ENCODE measurements at places on chromosomes 12 and 14. TPM values are rescaled to one million over a fixed set of nuclear protein-coding genes. Genes with fewer than 3 reads are reported as not detected.

KRT73 gene
- polyA plus RNA-seq: 0.04 TPM

DNA sequence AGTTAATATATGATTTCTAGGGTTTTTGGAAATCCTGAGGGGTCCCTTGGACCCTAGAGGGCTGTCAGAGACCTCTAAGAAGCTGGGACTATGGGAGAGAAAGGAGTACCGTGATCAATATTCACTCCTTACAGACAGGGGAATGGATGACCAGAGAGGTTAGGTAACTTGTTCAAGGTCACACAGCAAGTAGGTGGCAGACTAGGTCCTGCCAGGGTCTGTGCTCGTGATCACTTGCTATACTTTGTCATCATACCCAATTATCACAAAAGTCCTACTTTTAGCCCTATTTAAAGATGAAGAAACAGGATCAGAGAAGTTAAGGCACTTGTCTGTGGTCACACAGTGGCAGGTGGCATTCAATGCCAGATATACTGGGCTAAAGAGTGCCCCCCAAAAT, 42.9 kb downstream of the WSCD2 start:
- DNase-seq: no peak

DNA sequence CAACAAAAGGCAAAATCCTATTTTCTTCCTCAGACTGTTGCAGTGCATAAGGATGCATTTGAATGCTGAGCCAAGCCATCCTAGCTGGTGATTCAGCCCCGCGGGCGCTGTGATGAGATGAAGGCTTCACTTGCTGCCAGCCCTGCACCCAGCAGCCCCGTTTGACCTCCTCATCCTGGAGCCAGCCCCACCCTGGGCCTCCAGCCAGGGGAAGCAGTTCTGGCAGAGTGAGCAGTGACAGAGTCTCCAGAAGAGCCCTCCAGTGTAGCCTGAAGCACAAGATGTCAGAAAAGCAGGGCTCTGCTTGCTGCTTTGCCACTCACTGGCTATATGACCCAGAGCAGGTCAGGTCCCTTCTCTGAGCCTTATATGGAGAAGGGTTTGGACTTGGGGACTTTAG, 96.2 kb upstream of the HSPB8 start:
- no peak for DNase-seq

GRCh38 chr12:11730299-11731041, 81.0 kb downstream of the ETV6 start:
- no peak for DNase-seq

ANO6 gene
- polyA plus RNA-seq: 71.3 TPM

DNA sequence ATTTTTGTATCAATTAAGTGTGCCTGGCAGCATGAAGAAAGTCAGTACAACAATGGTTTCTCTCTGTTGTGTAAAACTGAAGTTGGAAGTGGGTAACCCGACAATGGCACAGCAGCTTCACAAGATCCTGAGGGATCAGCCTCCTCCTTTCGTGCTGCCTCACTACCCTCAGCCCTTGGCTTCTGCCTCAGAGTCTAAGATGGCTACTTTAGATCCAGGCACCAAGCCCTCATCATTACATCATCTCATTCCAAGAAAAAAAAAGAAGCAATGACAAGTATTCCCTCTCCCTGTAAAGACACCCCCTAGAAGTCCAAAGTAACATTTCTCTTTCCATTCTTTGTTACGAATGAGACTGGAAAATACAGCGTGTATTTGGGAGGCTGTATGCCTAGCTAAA, 92.6 kb downstream of the DNAI7 start:
- no peak for DNase-seq

GRCh38 chr14:93142854-93143652, 27.3 kb upstream of the ITPK1 start:
- DNase-seq: no peak

AQP6 gene
- polyA plus RNA-seq: 23.1 TPM

DNA sequence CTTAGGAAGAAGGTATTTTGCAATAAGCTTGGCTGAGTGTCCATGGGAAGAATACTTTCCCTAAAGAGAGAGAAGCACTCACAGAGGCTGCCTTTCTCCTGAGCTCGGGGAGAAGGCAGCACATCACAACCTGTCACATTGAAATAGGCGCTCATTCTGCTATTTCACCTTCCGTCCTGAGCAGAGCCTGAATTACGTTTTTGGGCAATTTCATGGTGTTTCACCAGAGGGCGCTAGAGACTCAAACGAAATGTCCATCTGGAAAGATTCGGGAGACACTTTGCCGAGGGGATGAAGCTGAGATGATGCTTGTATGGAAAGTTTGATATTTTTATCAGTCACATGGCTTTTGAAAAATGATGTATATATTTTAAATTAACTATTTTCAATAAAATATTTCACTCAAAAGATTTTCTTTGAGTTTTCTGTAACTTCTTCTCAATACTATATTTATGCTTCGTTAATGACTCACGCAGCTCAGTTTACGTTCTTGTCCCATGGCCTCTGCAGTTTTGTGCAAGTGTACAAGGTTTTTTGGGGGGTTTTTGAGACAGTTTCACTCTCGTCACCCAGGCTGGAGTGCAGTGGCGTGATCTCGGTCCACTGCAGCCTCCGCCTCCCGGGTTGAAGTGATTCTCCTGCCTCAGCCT, 17.4 kb upstream of the B4GALNT3 start:
- DNase-seq: peak; percentile 54

RHOJ gene
- polyA plus RNA-seq: 15.8 TPM

DNA sequence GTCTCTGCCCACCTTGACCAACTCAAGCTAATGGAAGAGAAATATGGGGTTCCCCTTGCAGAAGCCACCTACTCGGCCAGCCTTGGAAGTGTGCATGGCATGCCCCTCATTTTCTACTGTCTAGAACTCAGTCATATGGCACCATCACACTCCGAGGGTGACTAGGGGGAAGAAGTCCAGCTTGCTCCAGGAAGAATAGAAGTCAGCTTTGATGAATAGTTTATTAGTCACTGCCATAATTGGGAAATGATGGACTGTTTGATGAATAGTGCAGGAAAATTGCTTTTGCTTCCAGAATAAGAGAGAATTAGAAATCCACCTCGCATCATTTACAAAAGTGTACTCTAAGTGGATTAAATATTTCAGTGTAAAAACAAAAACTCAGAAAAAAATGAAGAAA, 1030.6 kb downstream of the VRK1 start:
- no peak for DNase-seq

KITLG gene
- polyA plus RNA-seq: 27.5 TPM

DNA sequence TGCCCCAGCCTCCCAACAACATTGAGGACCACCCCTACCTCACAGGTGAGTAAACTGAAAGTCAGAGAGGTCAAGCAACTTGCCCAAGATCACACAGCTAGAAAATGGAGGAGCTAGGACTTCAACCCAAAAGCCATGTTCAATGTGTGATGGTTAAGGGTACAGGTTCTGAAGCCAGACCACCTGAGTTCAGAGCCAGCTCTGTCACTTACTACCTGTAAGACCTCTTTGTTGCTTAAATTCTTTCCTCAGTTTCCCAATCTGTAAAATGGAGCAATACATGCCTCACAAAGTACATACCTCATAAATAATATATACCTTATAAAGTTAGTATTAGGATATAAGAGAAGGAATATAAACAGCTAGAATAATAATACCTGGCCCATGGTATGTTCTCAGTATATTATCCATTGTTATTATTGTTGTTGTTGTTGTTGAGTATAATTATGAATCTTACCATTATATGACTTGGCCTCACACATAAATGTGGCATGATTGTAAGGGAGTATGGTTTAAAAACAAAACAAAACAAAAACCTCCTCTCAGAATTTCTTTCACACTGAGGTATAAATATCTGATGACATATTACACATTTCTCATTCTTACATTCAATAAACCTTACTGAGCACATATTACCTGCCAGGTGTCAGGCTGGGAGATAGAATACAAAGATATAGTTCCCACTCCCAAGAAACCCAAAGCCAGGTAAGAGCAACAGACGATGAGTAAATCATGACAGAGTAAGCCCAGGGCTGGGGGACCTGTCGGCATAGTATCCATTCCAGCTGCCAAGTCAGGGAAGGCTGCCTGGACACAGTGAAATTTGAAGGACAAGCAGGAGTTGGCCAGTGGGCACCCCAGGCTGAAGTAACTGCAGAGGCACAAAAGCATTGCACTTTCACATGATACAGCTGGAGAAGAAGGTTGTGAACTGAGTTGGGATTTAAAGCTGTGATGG, 19.6 kb downstream of the CMKLR1 start:
- DNase-seq: no peak

DNA sequence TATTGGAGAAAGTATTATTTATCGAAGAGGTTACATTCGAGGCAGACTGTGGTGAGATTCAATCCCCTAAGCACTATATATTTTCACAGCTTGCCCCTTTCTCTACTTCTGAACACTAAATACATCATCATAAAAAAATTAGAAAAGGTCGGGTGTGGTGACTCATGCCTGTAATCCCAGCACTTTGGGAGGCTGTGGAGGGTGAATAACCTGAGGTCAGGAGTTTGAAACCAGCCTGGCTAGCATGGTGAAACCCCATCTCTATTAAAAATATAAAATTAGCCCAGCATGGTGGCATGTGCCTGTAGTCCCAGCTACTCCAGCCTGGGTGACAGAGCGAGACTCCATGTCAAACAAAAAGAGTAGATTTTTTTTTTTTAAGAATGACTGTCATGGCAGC, 70.6 kb upstream of the MYF6 start:
- no peak for DNase-seq

DNA sequence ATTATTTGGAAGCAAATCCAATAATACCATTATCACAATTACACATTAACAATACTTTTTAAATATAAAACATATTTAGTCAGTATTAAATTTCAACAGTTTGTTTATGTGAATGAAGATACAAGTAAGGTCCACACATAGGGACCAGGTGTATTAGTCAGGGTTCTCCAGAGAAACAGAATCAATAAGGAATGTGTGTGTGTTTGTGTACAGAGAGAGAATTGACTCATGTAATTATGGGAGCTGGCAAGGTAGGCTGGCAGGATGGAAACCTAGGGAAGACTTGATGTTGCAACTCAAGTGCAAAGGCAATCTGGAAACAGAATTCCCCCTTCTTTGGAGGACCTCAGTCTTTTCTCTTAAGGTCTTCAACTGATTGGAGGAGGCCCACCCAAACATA, 123.2 kb upstream of the OTX2 start:
- DNase-seq: no peak

NUAK1 gene
- polyA plus RNA-seq: 10.1 TPM

LRP6 gene
- 65.4 TPM for polyA plus RNA-seq

PTPRB gene
- 18.6 TPM for polyA plus RNA-seq

DNA sequence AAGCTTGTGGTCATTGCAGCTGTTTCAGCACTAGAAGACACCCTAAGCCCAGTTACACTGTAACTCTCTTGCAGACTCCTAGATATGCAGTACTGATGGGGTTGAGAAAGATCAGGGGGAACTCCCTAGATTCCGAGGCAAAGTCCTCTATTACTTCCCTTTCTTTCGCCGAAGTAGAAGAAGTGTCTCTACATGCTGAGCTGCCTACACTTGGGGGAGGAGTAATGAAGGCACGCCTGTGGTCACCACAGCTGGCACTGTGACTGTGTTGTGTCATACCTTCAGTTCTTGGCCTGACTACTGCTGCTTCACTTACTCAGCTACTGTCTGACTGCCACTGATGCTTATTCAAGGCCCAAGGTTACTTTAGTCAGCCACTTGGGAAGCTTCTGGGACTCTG, 35.1 kb upstream of the RPL10L start:
- no peak for DNase-seq

- DNase-seq: no peak
Observed at GRCh38 chr14:65972891-65973290, 513.3 kb upstream of the CCDC196 start.

- DNase-seq: no peak
Observed at GRCh38 chr12:116432314-116432750, 126.8 kb upstream of the MAP1LC3B2 start.

STAB2 gene
- polyA plus RNA-seq: 2.0 TPM

DNA sequence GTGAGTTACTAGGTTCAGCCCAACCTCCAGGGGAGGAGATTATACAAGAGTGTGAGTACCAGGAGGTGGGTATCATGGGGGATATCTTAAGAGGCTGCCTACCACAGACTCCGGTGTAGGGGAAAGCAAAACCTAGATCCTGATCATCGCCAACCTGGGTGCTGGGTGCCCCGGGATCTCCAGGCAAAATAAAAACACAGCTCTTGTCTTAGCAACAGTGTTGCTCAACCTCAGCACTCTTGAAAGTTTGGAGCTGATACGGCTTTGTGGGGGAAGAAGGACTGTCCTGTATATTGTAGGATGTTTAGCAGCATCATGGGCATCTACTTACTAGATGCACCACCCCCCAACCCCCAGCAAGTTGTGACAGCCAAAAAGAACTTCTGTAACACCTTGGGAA, 74.5 kb downstream of the CCDC60 start:
- no peak for DNase-seq

DNA sequence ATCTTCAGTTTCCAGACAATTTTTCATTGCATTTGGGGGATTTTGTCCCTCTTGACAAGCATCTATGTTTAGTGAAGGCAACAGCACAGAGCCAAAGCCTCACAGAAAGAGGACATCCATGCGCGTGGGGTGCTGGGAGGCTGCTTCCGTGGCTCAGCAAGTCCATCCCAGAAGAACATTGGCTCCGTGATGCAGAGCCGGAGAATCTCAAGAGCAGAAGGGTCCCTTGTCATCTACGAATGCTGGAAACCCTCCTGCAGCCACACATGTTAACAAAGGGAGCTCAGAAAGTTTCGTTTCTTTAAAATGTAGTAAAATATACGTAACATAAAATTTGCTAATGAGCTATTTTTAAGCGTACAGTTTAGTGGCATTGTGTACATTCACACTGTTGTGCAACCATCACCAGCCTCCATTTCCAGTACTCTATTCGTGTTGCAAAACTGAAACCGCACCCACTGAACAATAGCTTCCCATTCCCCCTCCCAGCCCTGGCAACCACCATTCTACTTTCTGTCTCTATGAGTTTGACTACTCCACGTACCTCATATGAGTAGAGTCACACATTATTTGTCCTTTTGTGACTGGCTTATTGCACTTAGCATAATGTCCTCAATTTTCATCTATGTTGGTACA, 185.9 kb downstream of the TTC7B start:
- no peak for DNase-seq

SIX6 gene
- not detected for polyA plus RNA-seq

DNA sequence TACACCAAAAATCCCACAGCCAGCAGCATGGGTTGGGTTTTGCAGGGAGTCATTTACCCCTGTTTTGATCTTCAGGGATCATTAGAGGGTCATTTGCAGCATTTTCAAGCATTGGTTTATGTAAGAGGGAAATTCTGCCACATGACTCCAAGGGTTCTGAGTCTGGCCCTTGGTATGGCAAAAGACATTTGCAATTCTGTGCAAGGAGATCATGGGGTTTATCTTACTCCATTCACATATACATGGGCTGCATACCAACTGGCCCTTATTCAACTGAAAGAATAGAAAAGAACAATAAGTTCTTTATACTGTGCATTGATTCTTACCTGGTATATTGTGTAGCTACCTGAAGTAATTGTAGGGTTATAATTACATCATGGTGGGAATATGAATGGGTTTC, 13.7 kb downstream of the SIX4 start:
- DNase-seq: no peak

DNA sequence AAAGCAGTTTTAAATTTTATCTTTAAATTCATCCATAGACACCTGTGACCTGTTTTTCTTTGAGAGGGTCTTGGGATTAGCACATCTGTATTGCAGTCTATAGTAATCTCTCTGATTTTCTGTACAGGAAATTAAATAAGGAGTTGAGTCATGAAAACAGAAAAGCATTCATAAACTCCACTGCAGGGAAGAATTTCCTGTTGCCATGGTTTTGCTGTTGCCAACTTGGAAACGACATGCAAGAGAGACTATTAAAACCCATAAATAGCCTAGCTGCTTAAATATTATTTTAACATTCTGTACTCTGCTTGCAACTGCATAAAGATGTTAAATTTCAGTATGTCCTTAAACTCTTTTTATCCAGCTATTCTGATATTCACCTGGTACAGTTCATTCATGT, 281.0 kb upstream of the RGS6 start:
- peak; percentile 68 for DNase-seq

Data from renal cortex interstitium (tissue), 15 donors.